Stimulated activated CD4-positive, alpha-beta T cell treated with anti-CD3 and anti-CD28 coated beads, Interleukin-12 subunit alpha, Interleukin-12 subunit beta, amount 100 ng/mL, for 4 hours (primary cell): ENCODE measurements at places on chromosomes 4 and X.

DNA sequence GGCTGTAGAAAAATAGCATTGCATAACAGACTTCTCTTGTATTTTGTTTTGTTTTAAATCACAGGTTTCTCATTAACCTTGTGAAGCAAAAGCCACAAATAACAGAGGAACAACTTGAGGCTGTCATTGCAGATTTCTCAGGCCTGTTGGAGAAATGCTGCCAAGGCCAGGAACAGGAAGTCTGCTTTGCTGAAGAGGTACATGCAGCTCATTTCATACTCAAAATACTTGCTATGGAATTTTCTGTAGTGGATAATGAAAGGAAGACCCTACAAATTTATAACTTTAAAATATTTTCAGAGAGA, 17.6 kb downstream of the AFP start:
- DNase-seq, result no peak

DNA sequence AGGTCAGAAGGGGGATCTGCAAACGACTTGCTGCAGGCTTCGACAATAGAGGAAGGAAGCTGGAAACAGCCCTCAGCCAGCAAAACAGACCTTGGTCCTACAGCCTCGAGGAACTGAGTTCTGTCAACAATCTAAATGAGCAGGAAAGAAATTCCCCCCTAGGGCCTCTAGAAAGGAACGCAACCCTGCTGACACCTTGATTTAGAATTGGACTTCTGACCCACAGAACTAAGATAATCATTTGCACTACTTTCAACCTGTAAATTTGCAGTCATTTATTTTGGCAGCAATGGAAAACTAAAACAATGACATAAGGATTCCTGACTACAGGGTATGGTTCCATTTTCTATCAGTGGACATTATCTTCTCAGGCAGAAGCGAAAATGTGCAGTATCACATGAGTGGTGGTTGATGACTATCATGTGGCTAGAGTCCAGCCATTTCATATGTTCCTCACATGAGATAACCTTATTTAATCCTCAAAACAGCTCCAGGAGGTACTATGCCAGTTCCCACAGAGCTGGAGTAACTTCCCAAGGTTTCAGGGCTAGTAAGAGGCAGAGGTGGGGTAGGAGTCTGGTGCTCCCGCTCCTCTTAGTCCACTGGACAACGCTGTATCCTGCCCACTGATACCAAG, 61.6 kb downstream of the SAT1 start:
- no peak for DNase-seq

DNA sequence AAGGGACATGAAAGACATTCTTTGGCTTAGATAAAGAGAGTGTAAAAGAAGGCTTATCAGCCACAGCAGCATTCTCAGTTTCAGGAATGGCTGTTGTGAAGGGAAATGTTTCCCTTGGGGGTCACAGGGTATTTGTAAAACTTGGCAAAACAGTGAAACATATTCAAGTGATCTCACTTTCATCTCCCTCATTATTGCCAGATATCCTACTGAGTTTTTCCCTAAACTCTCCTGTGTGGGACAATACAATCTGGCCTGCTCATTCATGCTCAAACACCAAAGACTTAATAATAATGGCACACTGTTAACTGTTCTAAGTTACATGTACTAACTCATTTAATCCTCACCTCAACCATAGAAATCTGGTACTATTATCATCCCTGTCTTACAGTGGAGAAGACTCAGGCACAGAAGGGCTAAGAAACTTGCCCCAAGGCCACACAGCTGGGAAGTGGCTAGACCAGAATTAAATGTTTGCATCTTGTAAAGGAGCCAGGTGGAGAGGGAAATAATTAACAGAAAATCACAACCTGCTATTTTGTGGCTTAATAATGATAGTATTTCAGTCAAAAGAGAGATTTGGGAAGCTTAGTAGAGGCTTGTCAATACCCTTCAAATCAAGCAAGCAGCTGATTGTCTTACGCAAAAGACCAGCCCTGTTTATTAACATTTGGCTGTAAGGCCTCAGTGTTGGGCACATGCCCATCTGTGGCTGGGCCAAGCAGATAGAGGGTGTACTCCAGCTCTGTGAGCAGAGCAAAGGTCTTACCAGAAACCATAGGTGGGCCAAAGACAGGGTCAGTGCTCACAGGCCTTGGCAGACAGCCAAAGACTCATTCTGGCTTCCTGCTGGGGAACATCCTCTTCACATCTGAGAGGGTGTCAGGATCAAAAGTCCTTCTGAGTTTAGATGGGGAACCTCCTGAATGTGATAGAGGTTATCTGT, 17.3 kb downstream of the SMPX start:
- no peak for DNase-seq

GRCh38 chr4:30462445-30463090, 257.6 kb upstream of the PCDH7 start:
- no peak for DNase-seq

- DNase-seq, result no peak
Measured at GRCh38 chrX:15469613-15470012, 23.5 kb downstream of the PIR start.

GRCh38 chrX:80766916-80767315, 42.8 kb downstream of the BRWD3 start:
- no peak for DNase-seq

GRCh38 chr4:144410230-144410783, 235.6 kb upstream of the HHIP start:
- DNase-seq, result no peak

- no peak for DNase-seq
Measured at GRCh38 chrX:53437206-53437605, 3.0 kb upstream of the HSD17B10 start.

GRCh38 chr4:89765966-89766365, 71.0 kb downstream of the SNCA start:
- no peak for DNase-seq

GRCh38 chr4:76673362-76673761, 224.6 kb downstream of the SOWAHB start:
- no peak for DNase-seq

GRCh38 chr4:6386091-6386490, 86.3 kb downstream of the PPP2R2C start:
- DNase-seq, result no peak

GRCh38 chr4:8657381-8658088, 65.0 kb downstream of the CPZ start:
- no peak for DNase-seq

DNA sequence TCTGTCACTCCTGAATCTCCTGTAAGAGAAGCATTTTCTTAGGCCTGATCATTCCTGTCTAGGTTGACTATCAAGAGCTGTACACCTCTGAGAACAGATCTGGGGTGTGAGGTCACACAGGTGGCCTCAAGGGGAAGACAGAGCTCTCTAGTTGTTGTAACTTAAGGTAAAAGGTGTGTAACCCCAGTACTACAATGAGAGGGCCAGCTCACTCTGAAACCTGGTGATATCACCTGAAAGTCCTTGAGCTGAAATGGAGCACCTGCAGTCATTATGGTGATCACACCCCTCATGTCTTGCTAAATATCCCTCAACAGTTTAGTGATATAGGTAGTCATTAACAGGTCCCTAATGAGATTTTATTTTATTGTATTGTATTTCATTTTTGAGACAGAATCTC, 8.8 kb upstream of the FAM9C start:
- DNase-seq, result no peak

GRCh38 chr4:90057091-90057490, 70.1 kb upstream of the CCSER1 start:
- DNase-seq, result no peak

- DNase-seq, result no peak
Measured at GRCh38 chr4:119337010-119337409, 15.1 kb upstream of the FABP2 start.

- DNase-seq, result peak; percentile 50
Measured at GRCh38 chr4:6926681-6927478, 17.3 kb downstream of the TBC1D14 start.

DNA sequence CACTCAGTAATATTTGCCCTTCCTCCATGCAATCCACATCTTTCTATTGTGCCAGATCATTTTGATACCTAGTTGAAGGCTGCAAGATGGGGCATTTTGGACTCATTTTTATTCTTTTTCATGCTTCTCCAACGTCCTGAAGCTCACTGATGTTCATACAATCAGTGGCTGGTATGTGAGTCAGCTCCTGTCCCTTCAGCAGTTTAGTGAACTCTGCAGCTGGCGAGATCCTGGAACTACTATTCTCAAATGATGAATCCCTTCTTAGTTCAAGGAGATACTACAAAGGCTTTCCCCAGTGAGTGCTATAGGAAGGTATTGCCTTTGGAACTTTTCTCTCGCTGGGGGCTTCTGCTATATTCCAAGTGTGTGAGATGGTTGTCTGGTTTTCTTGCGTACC, 9.6 kb upstream of the CCDC149 start:
- no peak for DNase-seq

DNA sequence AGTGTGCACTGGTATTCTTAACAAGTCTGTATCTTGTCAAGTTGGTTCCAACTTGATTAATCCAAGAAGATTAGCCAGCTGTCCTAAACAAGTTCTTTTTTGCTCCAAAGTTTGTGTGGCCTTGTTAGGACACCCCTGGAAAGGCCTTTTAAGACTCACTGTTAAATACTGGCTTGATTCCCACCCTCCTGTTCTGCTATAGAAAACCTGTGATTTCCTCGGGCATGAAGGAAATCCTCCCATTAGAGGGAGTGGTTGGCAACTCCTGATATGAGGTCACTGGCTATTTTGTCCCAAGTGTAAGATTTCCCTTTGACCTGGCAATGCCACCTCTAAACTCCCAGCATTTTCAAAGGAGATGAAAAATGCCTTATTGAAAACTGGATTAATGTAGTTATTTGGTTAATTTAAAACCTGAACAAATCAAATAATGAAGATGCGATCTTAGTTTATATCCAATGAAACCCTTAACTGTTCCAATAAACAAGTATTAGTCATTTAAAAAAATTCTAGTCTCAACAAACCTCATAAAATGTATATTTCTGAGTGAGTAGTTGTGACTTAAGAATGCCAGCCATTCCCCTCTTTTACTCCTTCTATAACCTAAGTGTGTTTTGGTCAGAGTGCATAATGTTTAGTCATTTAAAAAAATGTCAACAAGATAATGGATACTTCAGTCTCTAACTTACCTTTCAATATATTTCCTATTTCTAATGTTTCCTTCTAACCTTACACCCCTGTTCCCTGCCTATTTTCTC, 94.4 kb downstream of the NPNT start:
- no peak for DNase-seq

GRCh38 chr4:8079031-8079885, 79.4 kb downstream of the ABLIM2 start:
- no peak for DNase-seq

DNA sequence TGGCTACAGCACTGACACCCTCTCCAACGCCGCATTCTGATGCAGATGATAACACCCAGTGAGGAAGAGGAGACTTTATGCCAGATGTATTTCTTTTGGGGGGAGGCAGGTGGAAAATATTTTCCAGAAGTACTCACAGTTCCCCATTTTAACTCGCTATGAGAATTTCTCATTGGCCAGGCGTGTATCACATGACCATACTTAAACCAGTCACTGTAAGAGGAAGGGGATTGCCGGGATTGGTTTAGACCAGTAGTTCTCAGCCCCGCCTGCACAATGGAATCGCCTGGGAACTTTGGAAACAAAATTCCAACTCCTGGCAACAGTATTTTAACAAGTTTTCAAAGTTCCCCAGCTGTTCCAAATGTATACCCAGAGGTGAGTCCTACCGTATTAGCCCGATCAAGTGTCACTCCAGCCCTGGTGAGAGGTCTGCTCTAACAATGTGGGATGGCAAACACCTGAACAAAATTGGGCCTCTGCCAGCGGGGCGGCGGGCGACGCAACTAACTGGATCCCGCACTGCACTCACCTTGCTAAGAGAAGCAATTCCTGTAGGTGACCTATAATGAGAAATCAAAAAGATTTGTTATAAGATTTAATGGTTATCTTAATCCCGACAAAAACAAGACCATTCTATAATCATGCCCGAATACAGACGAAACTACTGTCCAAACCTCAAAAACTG, 2.9 kb upstream of the MSL3 start:
- no peak for DNase-seq

DNA sequence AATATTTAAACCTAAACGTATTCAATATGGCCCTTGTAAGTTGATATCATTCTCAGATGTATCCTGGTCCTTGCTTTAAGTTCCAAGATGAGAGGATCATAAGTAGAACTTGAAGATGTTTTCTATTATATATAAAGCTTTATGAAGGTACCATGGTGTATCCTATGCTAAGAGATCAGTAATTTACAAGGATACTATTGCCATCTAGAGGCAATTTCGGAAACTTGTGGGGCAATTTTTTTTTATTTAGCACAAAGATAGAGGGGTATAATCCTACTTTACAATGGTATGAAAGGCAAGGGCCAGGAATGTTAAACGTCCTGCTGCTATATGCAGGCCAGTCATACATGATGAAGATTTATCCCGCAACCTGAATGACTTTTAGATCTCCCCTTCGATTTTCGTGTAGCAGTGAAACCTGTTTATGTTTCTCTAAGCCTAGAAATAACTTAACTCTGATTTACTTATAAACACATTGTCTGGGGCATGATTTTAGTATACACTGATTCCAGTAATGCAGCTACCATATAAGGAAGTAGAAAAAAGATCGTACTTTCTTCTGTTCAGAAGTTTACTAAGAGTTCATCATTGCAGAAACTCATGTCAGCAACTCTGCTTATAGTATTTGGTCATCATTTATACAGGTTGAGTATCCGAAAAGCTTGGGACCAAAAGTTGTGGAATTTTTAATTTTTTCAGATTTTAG, 2.6 kb downstream of the SLC25A31 start:
- DNase-seq, result no peak

DNA sequence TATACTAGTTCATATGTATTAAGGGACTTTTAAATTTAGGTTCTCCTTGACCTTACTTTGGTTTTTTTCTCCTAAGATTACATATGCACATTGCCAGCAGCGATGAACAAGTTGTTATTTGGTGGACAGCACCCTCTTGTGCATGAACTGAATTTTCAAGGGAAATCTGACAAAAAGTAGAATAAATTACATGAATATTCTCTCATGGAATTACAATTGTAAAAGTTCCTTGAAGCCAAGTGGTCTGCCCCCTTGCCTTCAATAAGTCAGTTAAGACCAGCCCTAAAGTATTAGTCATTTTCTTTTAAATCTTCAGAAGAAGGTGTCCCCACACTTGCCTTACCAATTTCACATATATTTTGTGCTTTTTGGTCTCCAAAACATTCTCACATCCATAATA, 30.7 kb upstream of the SMARCA5 start:
- DNase-seq, result no peak

DNA sequence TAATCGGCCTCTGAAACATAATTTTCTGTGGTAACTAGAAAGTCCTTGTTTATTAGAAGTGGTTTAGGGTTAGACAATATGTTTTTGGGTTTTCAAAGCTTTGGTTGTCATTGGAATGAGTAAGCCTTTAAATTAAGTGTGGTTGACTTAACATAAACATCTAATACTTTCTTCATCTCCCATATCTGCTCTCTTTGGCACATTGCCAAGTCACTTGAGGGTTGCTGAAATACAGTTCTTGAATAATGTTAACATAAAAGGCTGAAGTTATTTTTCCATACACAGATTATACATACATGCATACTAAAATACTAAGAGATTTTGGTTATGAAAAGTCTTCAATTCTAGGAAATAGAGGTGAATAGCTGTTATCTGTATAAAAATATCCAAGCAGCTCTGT, 241.7 kb upstream of the BMP3 start:
- DNase-seq, result no peak

- no peak for DNase-seq
Measured at GRCh38 chr4:149784018-149784417, 31.6 kb downstream of the IQCM start.

- DNase-seq, result no peak
Measured at GRCh38 chr4:26124753-26125321, 196.0 kb upstream of the RBPJ start.
